ENCODE measurements at places on chromosomes 4 and X.
A peak's percentile ranks its signal among the peaks of the same experiment; 100 is the strongest.

DNA sequence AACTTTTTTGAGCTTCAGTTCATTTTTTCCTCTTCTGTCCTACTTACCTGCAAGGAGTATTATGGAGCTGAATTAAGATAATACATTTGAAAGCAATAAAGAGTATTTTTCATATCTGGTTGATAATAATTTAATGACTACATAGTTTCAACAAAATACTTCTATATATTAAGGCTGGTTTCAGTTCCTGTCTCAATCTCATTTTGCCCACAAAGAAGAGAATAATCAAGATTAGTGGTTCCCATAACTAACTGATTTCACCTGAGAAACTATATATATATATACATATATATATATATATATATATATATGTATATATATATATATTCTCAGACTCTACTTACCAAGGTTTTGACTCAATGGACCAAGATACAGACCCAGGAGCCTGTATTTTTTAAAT is 87.7 kb upstream of the ATOH1 start:
- no peak for DNase-seq

DNA sequence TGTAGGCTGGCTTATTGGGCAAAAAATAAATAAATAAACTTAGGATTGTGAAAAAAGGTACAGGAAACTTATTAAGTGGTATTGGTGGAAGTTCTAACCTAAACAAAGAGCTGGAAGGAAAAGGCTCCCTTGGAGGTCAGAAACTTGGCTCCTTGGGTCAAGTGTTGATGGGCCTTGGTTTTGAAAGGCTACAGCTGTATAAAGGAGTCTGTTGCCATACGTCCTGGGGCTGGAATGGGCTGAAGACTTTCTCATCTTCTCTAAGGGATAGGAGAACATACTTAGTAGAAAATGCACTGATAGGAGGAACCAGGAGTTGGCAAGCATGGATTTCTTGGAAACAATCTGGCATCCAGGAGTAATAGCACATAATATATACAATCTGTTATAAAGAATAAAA is 56.6 kb downstream of the PDLIM5 start:
- no peak for DNase-seq

GRCh38 chrX:105190252-105190853 is 30.1 kb downstream of the TEX13A start:
- peak; percentile 6 for DNase-seq

- no peak for DNase-seq
These were observed 33.0 kb upstream of the RAPGEF2 start for GRCh38 chr4:159069922-159070321.

GRCh38 chr4:56007154-56007553 is 58.4 kb downstream of the CEP135 start:
- no peak for DNase-seq

- no peak for DNase-seq
These were observed 128.1 kb downstream of the PTTG2 start for GRCh38 chr4:38088321-38088720.

DNA sequence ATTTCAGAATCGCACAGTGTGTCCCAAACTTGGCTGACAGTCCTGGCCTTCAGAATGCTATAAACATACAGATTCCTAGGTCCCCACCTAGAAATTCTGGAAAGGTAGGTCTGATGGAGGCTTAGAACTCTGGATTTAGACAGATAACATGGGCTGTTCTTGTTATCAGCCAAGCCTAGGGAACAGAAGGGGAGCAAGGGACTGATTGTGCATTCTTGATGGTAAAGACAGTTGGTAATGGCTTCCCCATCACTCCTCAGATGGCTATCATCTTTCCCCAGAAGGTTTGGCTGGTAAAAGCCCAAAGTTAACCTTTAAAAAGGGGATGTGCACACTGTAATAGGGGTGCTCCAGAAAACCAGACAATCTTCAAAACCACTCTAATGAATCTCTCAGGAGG is 35.7 kb downstream of the DIPK2B start:
- no peak for DNase-seq

- no peak for DNase-seq
These were observed 170.0 kb upstream of the FRMPD4 start for GRCh38 chrX:11967986-11968869.

DNA sequence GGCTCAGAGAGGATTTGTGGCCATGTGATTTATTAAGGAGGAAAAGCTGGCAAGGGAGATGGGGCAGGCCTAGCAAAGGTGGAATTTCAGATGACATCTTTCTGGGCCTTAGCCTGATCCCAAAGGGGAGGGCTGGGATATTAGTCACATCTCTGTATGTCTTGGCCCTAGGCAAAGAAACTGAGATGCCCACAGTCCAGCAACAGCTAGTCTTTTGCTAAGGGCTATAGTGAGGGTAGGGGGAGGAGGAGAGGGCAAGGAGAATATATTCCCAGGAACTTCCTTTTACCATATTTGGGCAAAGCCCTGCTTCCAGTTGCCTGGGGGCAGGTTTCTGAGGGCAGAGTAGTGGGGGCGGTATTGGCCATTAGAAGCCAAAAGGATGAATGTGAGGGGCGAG is 209.8 kb upstream of the NR3C2 start:
- DNase-seq: no peak

DNA sequence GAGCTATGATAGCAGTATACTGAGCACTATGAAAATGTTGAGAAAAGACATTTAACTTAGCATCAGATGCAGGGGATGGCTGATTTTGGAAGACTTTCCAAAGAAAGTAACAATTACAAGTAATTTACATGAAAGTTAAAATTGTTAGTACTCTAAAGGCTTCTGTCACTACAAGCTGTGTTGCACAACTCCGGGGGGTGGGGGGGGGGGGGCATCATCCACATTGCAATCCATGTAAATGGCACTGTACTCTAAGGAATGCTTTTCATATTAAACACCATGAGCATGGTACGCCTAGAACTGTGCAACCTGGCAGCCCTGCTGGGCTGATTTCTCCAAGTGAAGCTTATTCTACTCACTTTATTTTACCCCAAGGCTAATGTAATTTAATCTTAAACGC is 363.4 kb downstream of the TMA16 start:
- no peak for DNase-seq

GRCh38 chr4:8176547-8177399 is 18.2 kb upstream of the ABLIM2 start:
- peak; percentile 59 for DNase-seq

DNA sequence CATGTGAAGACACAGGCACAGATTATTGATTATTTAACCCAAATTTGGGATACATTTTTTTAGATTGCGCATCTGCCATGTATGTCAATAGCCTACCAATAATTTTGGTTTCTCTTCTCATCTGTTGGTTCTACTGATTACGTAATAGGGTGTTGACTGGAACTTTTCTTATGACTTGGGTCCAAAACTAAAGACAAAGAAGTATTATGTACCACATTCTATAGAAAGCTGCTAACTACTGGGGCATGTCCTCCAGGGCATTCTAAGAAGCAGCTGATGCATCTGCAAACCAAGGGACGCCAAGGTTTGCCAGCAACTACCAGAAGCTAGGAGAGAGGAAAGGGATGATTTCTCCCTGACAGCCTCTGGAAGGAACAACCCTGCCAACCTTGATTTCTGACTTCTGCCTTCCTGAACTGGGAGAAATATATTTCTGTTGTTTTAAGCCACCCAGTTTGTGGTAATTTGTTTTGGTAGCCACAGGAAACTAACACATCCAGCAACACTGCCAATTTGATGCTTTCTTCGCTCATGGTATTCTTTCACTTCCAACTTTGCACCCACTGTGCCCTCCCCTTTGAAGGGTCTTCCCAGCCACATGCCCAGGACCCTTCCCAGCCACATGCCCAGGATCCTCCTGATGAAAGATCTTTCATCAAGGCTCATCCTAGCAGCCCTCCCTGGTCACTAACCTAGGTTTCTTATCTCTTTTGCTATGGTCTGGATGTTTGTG is 15.9 kb upstream of the TLR1 start:
- no peak for DNase-seq

- DNase-seq: no peak
These were observed 613.5 kb downstream of the PCDH18 start for GRCh38 chr4:136918772-136919171.

- no peak for DNase-seq
These were observed 133.2 kb downstream of the ZAR1 start for GRCh38 chr4:48623182-48623780.

- DNase-seq: no peak
These were observed 59.3 kb upstream of the GPC4 start for GRCh38 chrX:133474574-133474973.

- DNase-seq: no peak
These were observed 3.1 kb downstream of the NKX1-1 start for GRCh38 chr4:1403177-1403583.

DNA sequence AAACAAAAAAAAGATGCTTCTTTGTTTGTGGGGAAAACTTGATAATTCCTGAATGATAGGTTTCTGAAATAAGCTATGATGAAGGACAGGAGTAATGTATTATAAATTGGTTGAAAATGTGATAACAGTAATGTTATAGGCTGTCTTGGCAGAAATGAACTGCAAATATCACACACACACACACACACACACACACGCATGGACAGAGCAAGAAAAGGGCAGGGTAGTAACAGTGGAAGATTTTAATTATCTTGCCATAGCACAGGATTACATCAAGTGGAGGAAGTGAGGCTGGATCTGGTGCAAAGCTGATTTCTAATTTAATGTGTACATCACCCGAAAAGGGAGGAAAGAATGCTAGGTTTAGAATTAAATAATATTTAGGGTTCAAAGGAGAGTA is 97.5 kb upstream of the CXXC4 start:
- DNase-seq: no peak

DNA sequence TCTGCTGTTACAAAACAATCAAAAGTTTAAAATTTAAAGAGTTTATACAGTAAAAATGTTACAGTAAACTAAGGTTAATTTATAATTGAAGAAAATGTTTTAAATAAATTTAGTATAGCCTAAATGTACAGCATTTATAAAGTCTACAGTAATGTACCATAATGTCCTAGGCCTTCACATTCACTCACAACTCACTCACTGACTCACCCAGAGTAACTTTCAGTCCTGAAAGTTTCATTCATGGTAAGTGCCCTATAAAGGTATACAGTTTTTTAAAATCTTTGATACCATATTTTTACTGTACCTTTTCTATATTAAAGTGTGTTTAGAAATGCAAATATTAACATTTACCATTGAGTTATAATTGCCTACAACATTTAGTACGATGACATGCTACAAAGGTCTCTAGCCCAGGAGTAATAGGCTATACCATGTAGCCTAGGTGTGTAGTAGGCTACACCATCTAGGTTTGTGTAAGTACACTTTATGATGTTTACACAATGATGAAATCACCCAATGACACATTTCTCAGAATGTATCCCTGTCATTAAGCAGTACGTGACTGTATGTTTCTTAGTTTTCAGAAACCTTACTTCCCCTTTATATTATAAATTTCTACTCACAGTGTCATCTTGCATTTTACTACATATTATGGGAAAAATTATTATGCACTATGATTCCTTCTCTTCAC is 320.8 kb downstream of the ADAM29 start:
- DNase-seq: no peak

- DNase-seq: no peak
These were observed 42.1 kb upstream of the MAGEA4 start for GRCh38 chrX:151870602-151871001.

- no peak for DNase-seq
These were observed 342.5 kb upstream of the MAGEB2 start for GRCh38 chrX:29872831-29873230.

DNA sequence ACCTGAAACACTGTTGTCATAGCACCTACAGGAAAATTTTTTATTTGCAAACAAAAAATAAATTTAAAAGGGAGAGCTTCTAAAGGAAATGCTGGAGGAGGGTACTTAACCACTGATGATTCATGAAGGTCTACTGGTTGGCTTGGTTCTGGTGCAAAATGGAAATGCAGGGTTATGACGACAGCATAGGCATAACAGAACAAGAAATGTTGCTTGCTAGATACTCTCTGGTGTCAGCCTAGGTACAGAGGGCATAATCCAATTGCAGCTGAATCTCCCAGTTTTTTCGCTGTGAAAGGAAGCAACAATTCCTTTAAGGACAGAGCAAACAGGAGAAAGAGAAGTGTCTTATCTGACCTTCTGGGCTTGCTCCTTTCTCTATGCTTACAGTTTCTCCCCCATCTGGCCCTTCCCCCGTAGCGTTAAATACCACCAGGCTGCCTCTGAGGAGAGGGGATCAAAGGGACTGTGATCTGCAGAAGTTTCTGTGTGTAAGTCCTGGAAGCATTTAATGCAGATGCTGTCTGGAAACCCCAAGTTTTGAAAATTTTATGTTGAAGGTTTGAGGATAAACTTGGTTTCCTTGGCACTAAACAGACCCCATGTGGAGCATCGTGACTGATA is 23.7 kb upstream of the CASK start:
- DNase-seq: no peak

DNA sequence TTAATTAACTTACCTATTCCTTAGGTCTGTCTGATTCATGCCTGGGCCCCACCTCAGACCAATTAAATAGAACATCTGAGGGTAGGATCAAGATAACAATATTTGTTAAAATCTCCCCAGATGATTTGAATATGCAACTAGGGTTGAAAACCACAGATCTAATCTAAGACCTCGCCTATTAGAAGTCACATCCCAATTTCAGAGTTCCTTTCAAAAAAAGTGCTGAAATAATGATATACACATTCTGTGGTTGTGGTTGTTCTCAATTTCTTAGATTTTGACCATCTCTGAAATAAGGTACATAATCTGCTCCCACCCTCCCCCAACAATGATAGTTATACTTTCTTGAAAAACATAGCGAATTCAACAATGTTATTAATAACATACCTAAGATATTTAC is 27.7 kb downstream of the NIPAL1 start:
- no peak for DNase-seq

DNA sequence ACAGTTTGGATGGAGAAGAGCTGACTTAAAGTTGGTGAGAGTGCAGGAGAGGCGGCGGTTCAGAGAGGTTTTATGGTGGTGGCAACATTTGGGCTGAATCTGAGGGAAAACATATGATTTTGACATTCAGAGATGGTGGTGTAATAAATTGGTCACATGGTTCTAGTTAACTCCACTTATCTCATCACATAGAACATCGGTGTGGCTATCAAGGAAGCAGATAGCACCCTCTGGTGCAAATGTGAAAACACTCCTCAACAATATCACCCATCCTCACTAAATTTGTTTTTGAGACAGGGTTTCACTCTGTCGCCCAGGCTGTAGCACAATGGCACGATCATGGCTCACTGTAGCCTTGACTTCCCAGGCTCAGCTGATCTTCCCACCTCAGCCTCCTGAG is 28.8 kb downstream of the SUPT20HL2 start:
- DNase-seq: peak; percentile 24

DNA sequence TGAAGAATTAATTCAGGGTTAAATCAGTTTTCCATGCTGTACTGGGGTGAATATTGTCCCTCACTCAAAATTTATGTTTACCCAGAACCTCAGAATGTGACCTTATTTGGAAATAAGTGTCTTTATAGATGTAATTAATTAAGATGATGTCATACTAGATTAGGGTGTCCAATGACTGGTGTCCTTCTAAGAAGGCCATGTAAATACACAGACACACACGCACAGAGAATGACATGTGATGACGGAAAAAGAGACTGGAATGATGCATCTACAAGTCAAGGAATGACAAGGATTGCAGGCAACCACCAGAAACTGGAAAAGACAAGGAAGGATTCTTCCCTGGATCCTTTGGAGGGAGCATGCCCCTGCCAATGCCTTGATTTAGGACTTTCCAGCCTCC is 84.6 kb upstream of the GPR34 start:
- no peak for DNase-seq
